ENCODE measurements at places on chromosomes 13 and 19.

DNA sequence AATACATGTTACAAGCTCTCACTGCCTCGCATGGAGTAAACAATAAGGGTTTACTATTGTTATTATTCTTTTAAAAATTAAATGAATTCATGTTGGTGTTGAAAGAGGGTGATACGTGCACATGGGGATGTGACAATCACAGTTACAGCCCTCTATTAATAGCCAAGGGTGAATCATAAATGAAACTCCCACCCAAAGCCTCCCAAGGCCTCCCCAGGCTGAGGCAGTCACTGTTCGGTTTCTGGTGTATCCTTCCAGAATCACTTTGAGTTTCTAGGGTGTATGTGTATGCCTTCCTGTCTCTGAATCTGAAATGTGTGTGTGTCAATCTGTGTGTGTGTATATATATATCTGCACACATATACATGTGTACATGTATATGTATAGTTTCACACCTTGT lies 73.4 kb downstream of the AKAP11 start:
- DNase-seq = no peak

- no peak for DNase-seq
Measured at GRCh38 chr19:11338569-11339253, 746 bp downstream of the RAB3D start.

- no peak for DNase-seq
Measured at GRCh38 chr13:114279146-114279545, 2.3 kb upstream of the UPF3A start.

- DNase-seq = no peak
Measured at GRCh38 chr13:31814536-31814935, 75.2 kb downstream of the RXFP2 start.

DNA sequence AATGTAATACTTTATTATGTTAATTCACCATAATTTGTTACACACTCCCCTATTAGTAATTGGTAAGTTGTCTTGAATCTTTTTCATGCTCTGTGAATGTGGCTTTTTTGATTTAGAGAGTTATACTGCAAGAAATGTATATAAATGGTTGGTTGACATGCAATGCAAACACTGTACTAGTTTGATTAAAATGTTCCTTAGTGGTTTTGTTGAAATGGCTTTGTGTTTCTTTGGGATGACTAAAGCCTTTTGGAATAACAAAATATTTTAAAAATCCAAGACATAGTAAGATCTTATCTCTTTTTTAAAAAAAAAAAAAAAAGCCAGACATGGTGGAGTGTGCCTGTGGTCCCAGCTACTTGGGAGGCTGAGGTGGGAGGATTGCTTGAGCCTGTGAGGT lies 10.5 kb downstream of the LAMP1 start:
- DNase-seq = no peak

GRCh38 chr19:5138606-5139582 lies 170.0 kb downstream of the KDM4B start:
- no peak for DNase-seq

DNA sequence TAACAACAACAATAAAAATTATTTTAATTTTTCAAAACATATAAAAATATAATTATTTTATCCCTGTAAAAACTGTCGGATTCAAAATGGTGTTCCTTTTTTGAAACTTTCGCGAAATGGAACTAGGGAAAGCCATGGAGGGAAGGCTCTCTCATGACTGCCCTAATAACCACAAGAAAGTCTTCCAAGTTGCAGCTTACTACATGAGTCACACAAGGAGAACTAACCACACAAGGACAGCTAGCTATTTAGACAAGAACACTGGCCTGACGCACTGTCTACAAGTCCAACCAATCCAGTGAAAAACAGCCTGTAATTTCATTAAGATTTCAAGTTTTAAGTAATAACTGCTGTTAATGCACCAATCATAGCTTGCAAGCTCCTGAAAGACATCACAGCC lies 319.2 kb upstream of the PCDH9 start:
- DNase-seq = peak; percentile 21

DNA sequence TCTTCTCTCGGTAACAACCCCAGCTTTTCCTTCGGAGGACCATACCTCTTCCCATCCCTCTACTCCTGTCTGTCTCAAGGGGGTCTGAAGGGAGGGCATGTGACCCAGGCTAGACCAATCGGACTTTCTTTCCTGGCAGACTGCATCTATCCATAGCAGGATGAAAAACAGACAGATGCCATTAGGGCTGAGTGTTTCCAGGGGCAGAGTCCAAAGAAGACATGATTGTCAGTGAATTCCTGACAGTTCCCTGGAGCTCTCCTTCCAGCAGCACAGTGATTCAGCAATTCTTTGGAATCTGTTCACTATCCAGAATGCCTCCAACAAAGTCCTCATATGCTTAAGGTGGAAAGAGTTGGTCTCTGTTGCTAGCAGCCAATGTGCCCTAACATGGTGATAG lies 189.8 kb downstream of the KCTD12 start:
- no peak for DNase-seq

- no peak for DNase-seq
Measured at GRCh38 chr19:4099041-4099764, 24.7 kb downstream of the MAP2K2 start.
